ENCODE measurements at places on chromosomes 7 and 10. TPM values are rescaled to one million over a fixed set of nuclear protein-coding genes. Genes with fewer than 3 reads are reported as not detected.

MYL7 gene
- not detected for total RNA-seq

LRIT1 gene
- total RNA-seq: not detected

EZH2 gene
- total RNA-seq: 10.6 TPM

PILRA gene
- total RNA-seq: 0.43 TPM

CRHR2 gene
- total RNA-seq: not detected

CPVL gene
- total RNA-seq: not detected

MYH16 gene
- total RNA-seq: not detected

SEMA4G gene
- total RNA-seq: 0.43 TPM

ERVW-1 gene
- total RNA-seq: not detected

NODAL gene
- not detected for total RNA-seq

TRRAP gene
- total RNA-seq: 20.3 TPM

NKX2-3 gene
- not detected for total RNA-seq

OR6B1 gene
- under 0.01 TPM for total RNA-seq

TMEM60 gene
- 30.2 TPM for total RNA-seq

C7orf25 gene
- total RNA-seq: 4.5 TPM

C10orf105 gene
- total RNA-seq: not detected

ZNF804B gene
- under 0.01 TPM for total RNA-seq

FBXL13 gene
- total RNA-seq: 1.3 TPM

ZNF425 gene
- 2.9 TPM for total RNA-seq

PIP gene
- not detected for total RNA-seq

ZPBP gene
- not detected for total RNA-seq

LMBR1 gene
- 25.1 TPM for total RNA-seq

C10orf62 gene
- not detected for total RNA-seq

OR2A7 gene
- 0.32 TPM for total RNA-seq

ZNF736 gene
- total RNA-seq: 7.4 TPM

HMX2 gene
- total RNA-seq: not detected

FEZF1 gene
- total RNA-seq: not detected

NPY4R gene
- total RNA-seq: not detected

PDZD7 gene
- 1.9 TPM for total RNA-seq

ETV1 gene
- 11.7 TPM for total RNA-seq

OPN4 gene
- total RNA-seq: not detected

SLC18A2 gene
- under 0.01 TPM for total RNA-seq

RNF32 gene
- total RNA-seq: 0.43 TPM

RADIL gene
- 0.32 TPM for total RNA-seq

EBF3 gene
- 6.0 TPM for total RNA-seq

GPR141 gene
- total RNA-seq: 0.32 TPM

GPR158 gene
- 0.97 TPM for total RNA-seq

PLAU gene
- 111 TPM for total RNA-seq

PRKAG2 gene
- 27.7 TPM for total RNA-seq

PTTG1IP2 gene
- total RNA-seq: not detected

LEP gene
- not detected for total RNA-seq

SPAM1 gene
- total RNA-seq: not detected

CNPY1 gene
- total RNA-seq: not detected

PTN gene
- 25.1 TPM for total RNA-seq

SSBP1 gene
- total RNA-seq: 111 TPM

TFPI2 gene
- 140 TPM for total RNA-seq

GIMAP8 gene
- under 0.01 TPM for total RNA-seq

OGDHL gene
- 0.32 TPM for total RNA-seq

MINDY4 gene
- total RNA-seq: 11.0 TPM

TMEM196 gene
- not detected for total RNA-seq

UBE3C gene
- total RNA-seq: 92.8 TPM

UCN3 gene
- not detected for total RNA-seq

SLC13A1 gene
- not detected for total RNA-seq

Measured in fibroblast of villous mesenchyme (primary cell).